Epithelial cell of prostate (primary cell): ENCODE measurements at places on chromosomes 1 and 21.

- no peak for DNase-seq
Measured at GRCh38 chr1:100249155-100249536, 488 bp downstream of the DBT start.

DNA sequence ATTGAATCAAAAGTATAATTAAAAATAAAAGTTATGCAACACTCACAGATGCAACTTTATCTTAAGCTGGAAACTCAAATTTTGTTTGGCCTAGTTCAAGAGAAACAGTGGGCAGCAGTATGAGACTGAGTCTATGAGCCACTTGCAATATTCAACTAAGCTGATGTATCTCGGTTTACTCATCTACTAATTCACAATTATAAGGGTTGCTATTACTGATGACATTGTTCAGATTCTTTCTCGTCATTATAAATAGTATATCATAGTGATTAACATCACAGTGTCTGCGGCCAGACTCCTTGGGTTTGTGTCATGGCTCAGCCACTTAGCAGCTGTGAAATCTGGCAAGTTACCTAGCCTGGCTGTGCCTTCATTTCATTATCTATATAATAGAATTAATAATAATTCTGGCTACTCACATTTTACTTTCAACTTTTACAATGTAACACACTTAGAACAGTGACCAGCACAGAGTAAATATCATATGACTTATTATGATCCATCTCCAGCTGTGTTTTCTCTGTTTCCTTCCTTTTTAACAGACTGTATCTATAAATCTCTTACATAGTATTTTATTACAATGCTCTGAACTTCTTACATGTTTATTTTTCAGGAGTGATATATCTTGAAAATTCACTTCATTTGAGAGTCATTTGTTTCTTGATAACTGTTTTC is 194.3 kb upstream of the RGS18 start:
- no peak for DNase-seq

DNA sequence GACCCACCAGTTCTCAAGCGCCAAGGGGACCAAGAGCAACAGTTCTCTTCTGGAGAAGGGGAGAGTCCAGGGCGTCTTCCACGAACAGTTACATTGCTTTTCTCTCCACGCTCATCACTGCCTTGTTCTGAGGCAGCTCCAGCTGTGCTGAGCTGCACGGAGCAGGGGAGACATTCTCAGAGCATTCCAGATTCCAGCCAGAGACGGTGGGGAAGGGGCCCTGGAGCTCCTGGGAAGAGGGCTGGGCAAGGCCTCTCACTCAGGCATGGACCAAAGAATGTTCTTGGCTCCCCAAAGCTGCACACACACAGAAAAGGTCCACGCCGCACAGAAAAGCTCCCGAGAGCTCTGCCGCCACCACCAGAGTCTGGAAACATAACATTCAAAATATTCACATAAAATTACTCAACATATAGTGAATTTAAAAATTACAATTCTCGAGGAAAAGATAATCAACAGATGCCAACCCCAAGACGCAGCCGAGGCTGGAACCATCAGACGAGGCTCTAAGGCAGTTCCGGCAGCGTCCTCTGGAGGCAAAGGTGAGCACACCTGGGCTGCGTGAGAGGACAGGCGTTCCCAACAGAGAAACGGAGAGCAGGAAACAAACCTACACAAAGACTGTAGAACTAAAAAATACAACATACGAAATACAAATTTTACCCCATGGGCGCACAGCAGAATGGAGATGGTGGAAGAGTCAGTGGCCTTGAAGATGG is 40.5 kb downstream of the UBE2G2 start:
- no peak for DNase-seq

DNA sequence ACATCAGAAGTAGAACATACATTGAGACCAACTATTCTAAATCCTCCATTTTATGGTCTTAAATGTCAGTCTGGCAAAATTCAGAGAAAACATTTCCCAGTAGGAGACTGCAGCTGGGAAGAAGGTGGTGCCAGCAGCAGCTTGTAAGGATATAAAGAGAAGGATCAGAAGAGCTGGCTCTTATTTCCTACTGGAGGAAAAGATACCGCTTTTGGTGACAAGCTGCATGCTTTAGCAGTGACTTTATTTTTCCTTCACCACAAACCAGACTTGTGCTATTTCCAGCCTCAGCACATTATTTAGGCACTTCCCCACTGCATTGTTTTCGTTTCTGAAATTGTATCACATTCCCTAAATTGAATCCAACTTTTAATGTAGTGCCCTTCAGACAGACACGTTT is 28.4 kb downstream of the RNF11 start:
- DNase-seq: no peak

GRCh38 chr21:16309250-16309971 is 579.6 kb downstream of the USP25 start:
- no peak for DNase-seq

DNA sequence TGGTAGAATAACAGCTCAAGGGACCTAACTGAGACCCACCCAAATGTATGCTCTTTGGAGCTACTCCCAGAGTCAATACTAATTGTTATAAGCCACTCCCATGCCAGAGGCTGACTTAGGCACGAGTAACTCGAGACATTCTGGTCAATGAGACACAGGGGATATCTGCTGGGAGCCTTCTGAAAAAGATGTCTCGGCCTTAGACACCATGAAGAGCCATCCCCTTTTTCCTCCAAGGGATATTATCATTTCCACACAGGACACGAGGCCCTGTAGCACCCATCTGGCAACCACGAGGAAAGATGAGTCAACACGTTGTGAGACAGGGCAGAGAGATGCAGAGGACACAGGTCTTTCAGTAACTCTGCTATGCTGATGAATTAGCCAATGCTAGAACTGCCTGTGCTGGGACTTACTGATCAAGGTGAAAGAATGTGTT is 30.7 kb downstream of the ITPKB start:
- no peak for DNase-seq

DNA sequence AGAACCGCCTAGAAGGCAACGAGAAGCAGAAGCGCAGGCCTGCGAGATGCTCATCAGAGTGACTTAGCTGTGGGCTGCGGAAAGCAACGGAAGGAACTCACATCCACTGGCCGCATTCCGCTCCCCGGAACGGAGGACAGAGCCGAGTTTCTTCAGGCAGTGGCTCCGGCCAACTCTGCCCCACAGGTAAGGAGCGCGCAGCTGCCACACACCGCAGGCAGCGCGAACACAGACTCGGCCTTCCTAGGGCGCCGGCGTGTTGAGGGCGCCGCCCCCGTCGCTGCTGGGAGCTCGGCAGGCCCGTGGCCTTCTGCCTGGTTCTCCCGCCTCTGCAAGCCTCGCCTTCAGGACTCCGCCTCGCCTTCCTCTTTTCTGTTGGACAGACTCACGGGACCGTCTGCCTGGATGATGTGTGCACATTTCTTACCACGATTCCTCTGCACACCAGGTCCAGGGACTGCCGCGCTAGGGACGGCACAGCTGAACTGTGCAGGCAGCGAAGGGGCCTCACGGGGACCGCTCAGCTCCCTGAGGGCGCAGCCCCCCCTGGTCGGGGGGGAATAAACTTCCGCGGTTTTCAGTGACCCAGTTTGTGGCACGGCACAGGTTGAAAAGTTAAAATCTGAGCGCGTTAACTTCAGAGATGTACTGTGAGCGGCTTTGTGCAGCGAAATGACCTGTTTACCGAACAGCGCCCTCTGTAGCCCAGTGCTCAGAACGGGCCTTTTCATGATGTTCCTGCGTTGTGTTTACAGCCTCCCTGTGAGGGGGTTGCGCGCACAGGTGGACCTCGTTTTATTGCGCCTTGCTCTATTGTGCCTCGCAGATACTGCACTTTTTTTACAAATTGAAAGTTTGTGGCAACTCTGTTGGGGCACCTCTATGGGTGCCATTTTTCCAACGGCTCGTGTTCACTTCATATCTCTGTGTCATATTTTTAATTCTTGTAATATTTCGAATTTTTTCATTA is 15.8 kb downstream of the TCP10L start:
- peak; percentile 18 for DNase-seq

DNA sequence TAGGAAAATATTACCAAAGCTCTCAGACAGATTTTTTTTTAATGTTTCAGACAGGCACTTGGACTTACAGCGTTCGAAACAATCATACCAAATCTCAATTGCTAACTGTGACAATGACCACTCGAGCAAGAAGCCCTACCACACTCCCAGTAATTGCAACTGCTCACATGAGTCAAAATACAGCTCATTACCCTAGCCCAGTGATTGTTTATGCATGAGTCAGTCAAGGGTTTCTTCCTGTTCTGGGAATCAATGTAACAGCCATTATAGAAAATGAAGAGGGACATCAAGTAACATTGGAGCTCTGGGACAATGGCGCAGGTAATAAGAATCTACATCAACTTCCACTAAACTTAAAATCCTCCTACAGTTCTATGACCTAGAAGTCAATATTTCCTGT is 56.1 kb upstream of the SH3GLB1 start:
- DNase-seq: peak; percentile 71
